GM12891 (cell line): ENCODE measurements at places on chromosomes 2 and 18.

DNA sequence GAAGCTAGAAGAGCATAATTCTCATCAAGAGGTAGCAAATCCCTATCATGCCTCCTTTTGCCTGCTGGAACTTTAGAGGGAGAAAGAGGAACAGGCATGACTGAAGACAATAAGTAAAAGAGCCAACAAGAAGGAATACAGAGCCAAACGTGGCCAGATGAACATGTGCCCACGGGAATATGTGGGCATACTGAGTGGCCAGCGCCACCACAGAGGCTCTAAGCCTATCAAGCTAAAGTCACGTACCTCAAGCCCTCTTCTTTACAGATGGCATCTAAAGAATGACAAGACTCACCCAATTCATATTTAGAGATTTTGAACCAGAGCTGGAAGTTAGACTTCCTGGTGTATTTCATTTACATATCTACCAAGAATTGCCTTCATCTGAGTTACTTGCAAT is 59.9 kb upstream of the ITGA4 start:
- no peak for DNase-seq

GRCh38 chr2:95320986-95321767 is 24.0 kb downstream of the KCNIP3 start:
- no peak for DNase-seq

DNA sequence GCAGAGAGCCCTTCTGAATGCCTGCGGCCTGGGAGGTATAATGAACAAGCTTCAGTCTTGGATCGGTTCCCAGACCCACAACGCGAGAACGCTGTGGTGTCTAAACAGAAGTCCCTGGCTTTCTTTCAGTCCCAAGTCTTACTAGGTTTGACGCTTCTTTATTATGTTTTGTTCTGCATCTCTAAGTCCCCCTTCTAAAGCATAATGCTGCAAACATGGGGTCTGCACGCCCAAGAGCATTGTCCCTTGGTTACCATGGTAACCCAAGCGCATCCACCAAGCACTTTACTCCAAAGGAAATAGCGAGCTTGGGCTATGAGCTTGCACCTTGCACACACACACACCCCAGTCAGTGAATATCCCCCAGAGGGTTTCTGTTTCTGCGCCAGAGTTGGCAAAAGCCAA is 193.7 kb downstream of the INO80D start:
- no peak for DNase-seq

GRCh38 chr2:47087051-47087450 is 68.1 kb downstream of the STPG4 start:
- DNase-seq, result no peak

DNA sequence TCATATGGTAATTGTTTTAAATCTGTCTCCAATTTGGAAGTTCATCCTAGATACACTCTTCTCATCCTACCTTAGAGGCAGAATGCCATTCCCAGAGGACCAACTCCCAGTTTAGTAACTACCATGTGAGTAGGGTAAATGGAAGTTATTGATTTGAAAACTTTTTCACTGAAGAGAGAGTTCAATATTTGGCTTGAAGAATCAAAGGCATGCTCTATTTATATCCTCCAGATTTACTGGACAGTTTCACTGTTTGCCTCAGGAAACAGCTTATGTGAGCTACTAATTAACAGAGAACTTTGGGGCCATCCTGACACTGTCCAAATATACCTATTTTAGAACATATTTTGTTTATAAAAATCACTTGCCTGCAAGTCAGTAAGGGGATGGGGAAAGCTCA is 607.2 kb upstream of the GYPC start:
- no peak for DNase-seq

- DNase-seq, result no peak
These were observed 147.9 kb upstream of the ID2 start for GRCh38 chr2:8533923-8534322.

- DNase-seq, result no peak
These were observed 43.4 kb downstream of the DSC3 start for GRCh38 chr18:30999186-30999585.

GRCh38 chr2:240164586-240164985 is 24.1 kb upstream of the OTOS start:
- DNase-seq, result no peak

DNA sequence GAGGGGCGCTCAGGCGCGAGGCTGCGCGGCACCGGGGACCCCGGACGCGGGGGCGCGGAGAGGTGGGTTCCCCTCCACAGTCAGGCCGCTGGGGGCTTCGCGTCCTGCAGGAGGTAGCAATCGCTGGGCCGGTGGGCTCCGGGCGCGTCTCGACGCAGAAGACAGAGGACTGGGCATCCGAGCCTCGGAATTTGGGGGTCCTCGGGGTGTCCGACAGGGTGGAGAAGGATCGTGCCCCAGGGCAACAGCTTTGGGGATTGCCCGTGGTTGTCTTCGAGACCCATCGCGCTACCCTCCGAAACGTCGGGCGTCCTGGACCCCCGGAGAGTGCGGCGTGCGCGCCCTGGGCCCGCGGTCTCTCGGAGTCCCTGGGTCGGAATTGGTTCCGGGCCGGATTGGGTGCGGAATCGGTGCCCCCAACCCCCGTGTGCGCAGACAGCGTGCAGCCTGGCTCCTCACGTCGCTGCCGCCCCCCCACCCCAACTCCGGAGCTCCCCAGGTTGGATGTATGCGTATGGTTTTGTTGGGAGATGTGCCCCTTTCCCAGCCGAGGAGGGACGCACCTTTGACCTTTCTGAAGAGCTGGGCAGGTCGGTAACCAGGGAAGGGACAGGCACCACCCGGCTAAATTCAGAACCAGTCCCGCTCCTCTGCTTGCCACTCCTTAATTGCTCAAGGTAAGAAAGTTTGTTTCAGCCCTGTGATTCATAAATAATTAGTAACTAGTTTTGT is 750 bp downstream of the NPAS2 start:
- no peak for DNase-seq

DNA sequence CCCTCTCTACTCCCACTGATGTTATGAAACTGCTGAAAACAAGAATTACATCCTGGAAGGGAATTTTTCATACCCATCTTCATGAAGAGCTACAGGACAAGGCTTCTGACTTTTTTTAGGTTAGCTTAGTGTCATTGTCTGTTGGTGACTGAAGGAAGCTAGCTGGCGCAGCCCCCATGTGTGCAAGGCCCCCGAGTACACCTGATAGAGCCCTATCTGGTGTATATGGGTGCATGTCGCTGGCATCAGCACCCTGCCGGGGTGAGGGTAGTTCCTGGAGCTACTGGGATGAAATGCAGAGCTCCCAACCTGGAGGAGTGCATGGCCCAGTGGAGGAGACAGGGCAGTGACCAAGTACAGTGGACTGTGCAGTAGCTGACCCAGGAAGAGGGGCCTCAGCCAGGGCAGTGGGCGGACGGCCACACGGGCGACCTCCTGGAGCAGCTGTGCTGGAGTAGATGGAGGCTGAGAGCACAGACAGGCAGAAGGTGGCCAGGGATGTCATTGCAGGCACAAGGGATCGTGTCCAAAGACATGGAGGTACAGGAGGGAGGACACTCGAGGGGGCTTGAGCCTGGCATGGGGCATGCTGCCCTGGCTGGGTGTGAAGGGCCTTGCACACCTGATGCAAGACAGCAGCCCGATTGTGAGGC is 12.1 kb downstream of the IMPA2 start:
- no peak for DNase-seq

- DNase-seq, result no peak
These were observed 16.1 kb downstream of the PRELID3A start for GRCh38 chr18:12423820-12424219.

DNA sequence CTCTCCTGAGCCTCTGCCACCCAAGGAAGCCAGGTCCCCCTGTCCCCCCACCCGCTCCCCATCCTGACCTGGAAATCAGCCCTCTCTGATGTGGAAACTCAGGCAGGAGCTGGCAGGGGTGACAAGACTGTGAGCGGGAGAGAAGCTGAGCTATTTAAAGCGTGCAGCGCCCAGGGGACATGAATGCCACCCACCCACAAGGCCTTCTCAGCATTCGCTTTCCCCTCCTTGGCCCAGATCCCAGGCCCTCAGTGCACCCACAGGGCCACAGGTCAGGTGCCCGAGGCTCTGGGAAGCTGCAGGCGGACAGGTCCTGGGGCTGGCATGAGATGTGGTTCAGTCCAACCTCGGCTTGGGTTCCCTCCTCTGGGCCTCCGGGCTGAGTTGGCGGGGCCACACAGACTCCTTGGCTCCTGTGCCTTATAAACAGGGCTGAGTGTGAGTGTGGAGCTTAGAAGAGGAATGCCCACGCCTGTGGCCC is 168.3 kb downstream of the SMAD7 start:
- DNase-seq, result no peak

DNA sequence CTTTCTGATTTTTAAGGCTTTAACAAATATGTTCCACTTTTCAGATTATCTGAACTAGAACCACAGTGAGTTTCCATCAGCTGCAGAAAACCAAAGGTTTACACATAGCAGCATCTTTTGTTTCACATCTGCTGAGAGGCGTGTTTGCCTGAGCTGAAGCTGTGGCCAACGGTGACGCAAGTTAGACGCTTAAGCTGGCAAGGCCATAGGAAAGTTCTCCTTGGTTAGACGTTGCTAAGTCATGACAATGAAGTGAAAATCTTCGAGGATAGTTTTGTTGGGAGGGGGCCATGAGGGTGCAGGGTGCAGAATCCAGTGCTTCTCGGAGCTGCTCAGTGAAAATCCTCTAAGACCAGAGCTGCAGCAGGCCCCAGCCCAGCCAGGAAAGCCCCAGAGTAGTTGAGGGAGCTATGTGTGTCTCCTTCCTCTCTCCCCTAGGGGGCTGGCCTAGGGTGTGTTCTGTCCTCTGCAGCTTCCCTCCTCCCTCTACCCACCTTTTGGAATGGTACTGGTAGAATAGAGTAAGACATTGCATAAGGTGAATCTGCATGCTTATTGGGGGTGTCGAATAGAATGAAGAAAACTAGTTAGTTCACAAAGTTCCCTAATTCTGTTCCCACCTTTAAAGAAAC is 105.4 kb downstream of the FHOD3 start:
- no peak for DNase-seq

- DNase-seq, result no peak
These were observed 69.8 kb downstream of the TNS1 start for GRCh38 chr2:217932803-217933616.

- DNase-seq, result no peak
These were observed 221.5 kb downstream of the DOK6 start for GRCh38 chr18:69622184-69622583.

DNA sequence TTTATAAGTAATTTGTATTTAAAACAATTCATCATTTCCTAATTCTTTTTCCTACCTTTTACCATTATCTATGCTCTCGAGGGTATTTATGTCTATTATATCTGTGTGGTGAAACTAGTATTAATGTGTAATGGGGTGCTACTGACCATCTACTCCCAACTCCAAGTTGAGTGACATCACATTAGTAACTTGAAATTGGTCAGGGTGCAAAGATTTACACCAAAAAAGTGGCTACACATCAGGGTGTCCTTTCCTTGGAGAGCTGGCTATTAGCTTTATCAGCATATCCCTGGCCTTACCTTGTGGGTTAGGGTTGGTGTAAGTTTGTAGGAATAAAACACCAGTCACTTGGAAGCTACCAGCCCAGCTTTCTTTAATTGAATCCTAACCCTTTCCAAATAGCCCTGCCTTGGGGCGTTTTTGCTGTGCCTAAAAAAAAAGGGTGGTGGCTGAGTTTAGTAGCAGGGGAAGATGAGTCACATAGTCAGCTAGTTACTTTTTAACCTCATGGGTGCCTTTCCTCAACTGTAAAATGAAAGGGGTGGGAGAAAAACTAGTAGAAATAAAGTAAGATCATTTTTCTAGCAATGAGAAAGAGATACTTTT is 14.0 kb downstream of the ANXA4 start:
- DNase-seq, result no peak

- no peak for DNase-seq
These were observed 141.0 kb downstream of the FMNL2 start for GRCh38 chr2:152475982-152476381.

GRCh38 chr18:38033282-38033681 is 467.7 kb upstream of the CELF4 start:
- DNase-seq, result no peak

GRCh38 chr2:68698567-68699377 is 35.8 kb upstream of the ARHGAP25 start:
- DNase-seq, result no peak

GRCh38 chr18:79366177-79367094 is 29.3 kb upstream of the NFATC1 start:
- no peak for DNase-seq

GRCh38 chr2:235468978-235469655 is 24.7 kb upstream of the AGAP1 start:
- DNase-seq, result no peak

DNA sequence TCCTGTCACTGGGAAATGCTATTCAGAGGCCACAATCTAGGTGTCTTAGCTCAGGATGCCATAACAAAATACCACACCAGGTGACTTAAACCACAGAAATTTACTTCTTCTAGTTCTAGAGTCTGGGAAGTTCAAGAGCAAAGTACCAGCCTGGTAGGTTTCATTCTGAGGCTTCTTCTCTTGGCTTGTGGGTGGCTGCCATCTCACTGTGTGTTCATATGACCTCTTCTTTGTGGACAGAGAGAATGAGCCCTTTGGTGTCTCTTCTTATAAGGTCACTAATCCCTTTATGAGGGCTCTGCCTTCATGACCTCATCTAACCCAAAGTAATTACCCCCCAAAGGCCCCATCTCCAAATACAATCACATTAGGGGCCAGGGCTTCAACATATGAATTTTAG is 57.3 kb downstream of the RHOB start:
- no peak for DNase-seq

- no peak for DNase-seq
These were observed 13.7 kb upstream of the RALB start for GRCh38 chr2:120238728-120239487.

DNA sequence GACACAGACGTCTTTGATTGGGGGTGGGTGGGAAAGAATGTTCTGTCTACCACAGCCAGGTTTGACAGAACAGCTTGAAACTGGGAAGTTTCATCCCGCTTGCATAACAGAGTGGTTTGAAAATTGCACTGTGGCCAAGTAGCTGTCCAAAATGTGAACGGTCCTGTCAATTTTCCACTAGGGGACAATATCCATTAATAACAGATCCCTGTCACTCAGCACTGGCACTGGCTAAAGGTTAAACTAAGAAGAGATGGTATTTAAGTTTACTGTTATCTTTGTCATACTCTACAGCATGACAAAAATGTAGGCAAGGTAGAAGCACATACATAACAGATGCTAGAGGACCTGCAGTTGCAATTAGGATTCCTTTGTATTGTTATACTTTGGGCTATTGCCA is 55.6 kb upstream of the ACMSD start:
- no peak for DNase-seq

DNA sequence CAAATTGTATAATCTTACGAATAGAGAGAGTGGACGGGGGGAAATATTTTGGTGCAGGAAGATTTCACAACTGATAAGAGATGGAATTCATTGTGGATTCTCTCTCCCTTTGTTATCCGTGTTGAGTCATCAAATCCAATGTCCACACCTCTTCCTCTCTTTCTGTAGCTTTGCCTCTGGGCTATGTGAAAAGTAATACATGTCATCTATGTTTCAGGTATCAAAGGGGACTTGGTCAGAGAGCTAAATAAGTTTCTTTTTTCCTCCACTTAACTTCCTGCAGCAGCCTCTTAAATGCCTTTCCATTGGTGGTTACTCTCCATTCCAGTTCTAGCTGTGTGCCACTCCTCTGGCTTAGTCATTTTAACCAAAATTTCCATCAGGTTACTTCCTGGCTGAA is 169.3 kb upstream of the NXPH2 start:
- no peak for DNase-seq
